ENCODE measurements at places on chromosomes 6 and 20. TPM values are rescaled to one million over a fixed set of nuclear protein-coding genes. Genes with fewer than 3 reads are reported as not detected.

Gene BMP7
- total RNA-seq: 27.2 TPM

Gene SLC52A3
- 2.7 TPM for total RNA-seq

Gene CRISP2
- total RNA-seq: not detected

Gene MEI4
- 0.65 TPM for total RNA-seq

Gene TGM3
- total RNA-seq: not detected

Gene APOM
- 0.87 TPM for total RNA-seq

Gene TOP1
- total RNA-seq: 23.9 TPM

Gene RIMS4
- not detected for total RNA-seq

Data from Right ventricle myocardium inferior (tissue), 1 donor.